8988T (cell line): ENCODE measurements at places on chromosomes 2 and 18.

DNA sequence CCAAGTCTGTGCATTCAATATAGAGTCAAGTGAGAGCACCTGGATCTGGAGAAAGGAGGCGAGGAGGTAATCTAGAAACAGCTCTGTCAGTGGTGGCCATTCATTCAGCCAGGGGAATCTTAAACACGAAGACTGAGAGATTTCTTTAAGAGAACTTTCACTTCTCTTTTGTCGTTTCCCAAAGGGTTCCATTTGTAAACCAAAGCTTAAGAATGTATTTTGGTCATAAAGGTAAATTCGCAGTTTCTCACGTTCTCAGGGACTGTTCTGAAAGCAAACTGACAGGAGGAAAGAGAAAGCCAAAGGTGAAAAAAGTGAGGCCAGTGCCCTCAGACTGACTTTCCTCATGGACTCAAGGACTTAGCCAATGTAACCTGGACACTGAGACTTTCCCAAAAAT lies 513.5 kb downstream of the CMPK2 start:
- no peak for DNase-seq

DNA sequence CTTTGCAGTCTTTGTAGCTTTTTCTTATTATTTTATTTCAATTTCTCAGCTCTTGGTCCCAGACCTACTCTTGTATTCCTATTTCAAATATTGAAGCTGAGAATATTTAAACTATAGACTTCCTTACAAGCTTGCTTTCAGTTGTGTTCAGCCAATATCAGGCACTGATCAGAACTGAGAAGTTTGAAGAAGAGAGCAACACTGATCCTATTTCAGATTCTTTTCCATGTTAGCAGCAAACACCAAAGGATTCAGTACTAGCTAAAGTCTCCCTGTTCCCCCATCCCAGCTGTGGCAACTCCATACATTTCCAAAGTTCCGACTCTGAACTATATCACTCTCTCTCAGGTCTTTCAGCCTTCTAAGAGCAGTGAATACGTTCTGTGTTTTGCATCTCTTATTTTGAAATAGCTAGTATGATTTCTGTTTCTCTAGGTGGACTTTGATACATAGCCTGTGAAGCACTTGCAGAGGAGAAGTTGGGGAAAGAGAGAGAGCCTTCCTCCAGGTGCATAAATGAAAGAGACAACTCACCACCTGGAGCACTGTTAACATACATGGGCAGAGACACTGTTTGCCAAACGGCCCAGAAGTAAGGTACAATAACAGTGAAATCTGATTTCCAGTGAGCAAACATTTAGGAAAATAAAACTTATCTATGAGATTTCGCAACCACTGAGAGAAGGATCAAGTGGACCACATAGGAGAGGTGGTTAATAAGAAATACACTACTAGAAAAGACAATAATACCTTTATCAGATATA lies 135.0 kb upstream of the ZNF804A start:
- DNase-seq = no peak

- peak; percentile 13 for DNase-seq
Observed at GRCh38 chr2:199851883-199852282, 891 bp upstream of the FTCDNL1 start.

- no peak for DNase-seq
Observed at GRCh38 chr2:164644036-164644700, 22.9 kb upstream of the GRB14 start.
